ENCODE measurements at places on chromosomes 4 and X.

- no peak for DNase-seq
Observed at GRCh38 chrX:48516987-48517386, 4.6 kb upstream of the EBP start.

DNA sequence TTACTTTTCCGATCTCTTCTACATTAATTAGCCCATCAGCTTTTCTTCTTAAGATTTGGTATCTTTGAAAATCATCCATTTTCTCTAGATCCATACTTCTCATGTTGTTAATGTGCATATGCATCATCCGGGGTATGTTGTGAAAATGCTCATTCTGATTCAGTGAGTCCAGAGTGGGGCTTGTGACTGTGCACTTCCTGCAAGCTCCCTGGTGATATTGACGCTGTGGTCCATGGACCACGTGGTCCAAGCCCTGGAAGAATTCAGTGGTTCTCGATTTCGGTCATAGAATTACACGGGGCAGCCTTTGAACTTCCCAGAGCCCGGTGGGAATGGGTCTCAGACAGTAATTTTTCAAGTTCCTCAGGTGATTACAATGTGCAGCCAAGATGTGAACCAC, 69.8 kb downstream of the ZFX start:
- DNase-seq: no peak

- no peak for DNase-seq
Observed at GRCh38 chr4:133162941-133163340, 13.8 kb downstream of the PCDH10 start.

DNA sequence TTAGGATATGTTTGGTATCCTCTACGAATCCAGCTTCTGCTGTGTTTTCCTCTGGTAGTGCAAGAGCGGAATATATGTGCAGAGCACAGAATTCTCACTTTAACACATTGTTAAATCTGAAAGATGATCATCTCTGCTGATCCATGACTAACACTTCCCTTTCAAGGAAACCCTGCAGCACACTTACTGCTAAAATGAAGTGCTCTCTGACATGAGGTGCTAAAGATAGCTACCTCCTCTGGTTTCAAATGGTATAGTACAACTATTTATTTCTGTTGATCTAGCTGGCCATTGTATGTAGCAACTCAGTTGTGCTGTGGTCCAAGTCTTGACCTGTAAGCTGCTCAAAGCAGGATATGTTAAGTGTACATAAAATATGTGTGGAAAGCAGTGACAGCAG, 162.4 kb upstream of the FMR1 start:
- no peak for DNase-seq

- no peak for DNase-seq
Observed at GRCh38 chr4:25837107-25837506, 25.7 kb downstream of the SEL1L3 start.

GRCh38 chrX:8245411-8245810, 74.3 kb upstream of the VCX2 start:
- no peak for DNase-seq

DNA sequence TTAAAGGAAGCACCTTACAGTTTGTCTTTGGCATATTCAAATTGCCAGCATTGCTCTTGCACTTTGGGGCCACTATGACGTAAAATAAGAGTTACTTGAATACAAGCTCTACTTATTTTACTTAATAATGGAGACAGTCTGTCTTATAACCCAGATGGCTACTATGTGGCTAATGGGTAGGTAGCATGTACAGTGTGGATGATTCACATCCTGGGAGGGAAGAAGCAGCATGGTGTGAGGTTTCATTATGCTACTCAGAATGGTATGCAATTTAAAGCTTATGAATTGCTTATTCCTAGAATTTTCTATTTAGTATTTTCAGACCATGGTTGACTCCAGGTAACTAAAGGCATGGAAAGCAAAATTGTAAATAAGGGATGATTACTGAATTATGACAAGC, 761.8 kb upstream of the ATOH1 start:
- DNase-seq: no peak

- DNase-seq: no peak
Observed at GRCh38 chr4:164488114-164488513, 265.8 kb upstream of the SMIM31 start.

GRCh38 chr4:171812665-171813525, at the start of gene GALNTL6:
TSS of gene GALNTL6 (plus strand) at chr4:171813404.
- no peak for DNase-seq

DNA sequence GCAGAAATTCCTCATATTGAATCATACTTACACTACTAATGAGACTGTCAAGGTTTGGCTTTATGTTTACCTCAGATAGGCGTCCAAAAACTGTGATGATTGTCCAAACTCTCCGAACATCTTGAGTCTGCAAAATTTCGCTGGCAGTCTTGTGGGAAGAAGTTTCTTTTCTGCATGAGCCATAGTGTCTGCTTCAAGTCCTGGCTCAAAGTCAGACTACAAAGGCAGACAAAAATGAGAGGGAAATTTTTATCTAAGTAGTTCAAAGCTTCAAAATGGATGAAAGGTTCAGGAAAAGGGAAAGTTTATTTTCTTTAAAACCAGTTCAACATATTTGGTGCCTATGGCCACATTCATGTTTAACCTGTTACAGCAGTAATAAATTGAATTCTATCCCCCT, 40.7 kb downstream of the PALLD start:
- DNase-seq: no peak
